Posterior cingulate gyrus (tissue), 11 donors: ENCODE measurements at places on chromosomes 7 and 10.

GRCh38 chr7:156491435-156491834 is 149.1 kb upstream of the RNF32 start:
- no peak for DNase-seq

DNA sequence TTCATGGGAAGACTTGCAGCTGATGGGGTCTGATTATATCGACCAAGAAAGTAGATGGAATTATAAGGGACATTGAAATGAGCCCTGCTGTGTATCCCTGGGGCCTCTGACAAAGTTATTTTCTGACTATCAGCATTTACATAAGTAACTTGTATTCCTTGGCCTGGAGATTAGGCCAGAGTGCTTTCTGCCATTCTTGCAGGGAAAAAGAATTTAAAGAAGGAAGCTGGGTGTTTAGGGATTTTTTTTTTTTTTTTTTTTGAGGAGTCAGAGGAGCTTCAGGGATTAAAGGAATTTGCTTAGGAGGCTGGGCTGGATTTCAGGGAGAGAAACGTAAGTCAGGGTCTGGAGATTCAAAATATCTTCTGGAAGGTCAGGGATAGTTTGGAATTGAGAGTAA is 4.6 kb downstream of the SPAM1 start:
- no peak for DNase-seq

DNA sequence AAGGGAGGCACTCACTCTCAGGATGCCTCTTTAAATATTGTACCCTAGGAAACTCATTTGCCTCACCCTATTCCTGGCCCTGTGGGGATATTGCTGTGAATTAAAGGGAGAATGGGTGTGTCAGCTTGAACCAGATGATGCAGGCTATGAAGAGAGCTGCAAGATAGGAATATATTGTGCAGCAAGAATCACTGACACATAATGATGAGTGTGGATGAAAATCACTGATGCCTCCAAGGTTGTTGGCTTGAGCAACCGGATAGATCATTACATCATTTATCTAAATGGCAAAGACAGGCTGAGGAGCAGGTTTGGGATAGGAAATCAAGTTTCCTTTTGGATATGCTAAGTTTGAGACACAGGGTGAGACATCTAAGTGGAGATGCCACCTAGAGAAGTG is 6.2 kb downstream of the SLC26A4 start:
- DNase-seq = no peak

- no peak for DNase-seq
Observed at GRCh38 chr7:157233677-157234076, 95.0 kb downstream of the UBE3C start.
